Stimulated activated CD8-positive, alpha-beta memory T cell treated with anti-CD3 and anti-CD28 coated beads, Interleukin-2, amount 100 ng/mL, for 1 hour (primary cell): ENCODE measurements at places on chromosomes 12 and 14.

GRCh38 chr14:55412676-55413075 lies 1.0 kb upstream of the ATG14 start:
- DNase-seq: no peak

DNA sequence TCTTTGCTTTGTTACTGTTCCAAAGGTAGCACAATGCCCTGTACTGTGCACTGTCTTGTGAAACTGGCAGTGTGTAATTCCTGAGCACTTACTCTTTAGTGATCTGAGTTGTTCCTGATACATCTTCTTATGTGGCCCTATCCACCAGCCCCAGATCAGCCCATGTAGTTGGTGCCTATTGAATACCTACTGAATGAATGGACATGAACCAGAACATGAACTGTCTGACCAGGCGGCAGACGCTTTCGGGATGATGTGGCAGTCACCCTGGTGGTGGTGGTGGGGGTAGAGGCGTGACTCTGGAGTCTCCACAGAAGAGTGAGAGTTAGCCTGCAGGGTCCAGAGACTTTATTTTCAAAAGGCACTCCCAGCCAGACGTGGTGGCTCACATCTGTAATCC lies 46.6 kb upstream of the PAPOLA start:
- no peak for DNase-seq

DNA sequence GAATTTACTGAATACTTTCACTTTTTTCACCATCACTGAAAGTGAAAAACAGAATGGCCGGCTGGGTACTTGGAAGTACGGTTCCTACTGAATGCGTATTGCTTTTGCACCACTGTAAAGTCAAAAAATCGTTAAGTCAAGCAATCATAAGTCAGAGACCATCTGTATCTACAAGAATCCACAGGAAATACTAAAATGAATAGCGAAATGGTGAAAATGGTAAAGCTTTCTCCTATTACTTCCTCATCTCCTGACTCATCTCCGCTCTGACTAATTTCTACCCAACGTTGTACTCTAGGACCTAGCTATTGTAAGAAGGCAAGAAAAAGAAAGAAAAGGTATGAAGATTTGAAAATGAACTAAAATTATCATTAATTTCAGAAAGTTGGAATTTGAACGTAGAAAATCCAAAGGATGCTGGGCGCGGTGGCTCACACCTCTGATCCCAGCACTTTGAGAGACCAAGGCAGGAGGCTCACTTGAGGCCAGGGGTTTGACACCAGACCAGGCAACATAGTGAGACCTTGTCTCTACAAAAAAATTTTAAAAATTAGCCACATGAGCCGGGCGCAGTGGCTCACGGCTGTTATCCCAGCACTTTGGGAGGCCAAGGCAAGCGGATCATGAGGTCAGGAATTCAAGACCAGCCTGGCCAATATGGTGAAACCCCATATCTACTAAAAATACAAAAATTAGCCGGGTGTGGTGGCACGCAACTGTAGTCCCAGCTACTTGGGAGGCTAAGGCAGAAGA lies 5.3 kb upstream of the CDCA4 start:
- no peak for DNase-seq

GRCh38 chr12:1185460-1186182 lies 194.6 kb downstream of the ERC1 start:
- no peak for DNase-seq

GRCh38 chr14:37114002-37114401 lies 58.4 kb downstream of the SLC25A21 start:
- DNase-seq: no peak

DNA sequence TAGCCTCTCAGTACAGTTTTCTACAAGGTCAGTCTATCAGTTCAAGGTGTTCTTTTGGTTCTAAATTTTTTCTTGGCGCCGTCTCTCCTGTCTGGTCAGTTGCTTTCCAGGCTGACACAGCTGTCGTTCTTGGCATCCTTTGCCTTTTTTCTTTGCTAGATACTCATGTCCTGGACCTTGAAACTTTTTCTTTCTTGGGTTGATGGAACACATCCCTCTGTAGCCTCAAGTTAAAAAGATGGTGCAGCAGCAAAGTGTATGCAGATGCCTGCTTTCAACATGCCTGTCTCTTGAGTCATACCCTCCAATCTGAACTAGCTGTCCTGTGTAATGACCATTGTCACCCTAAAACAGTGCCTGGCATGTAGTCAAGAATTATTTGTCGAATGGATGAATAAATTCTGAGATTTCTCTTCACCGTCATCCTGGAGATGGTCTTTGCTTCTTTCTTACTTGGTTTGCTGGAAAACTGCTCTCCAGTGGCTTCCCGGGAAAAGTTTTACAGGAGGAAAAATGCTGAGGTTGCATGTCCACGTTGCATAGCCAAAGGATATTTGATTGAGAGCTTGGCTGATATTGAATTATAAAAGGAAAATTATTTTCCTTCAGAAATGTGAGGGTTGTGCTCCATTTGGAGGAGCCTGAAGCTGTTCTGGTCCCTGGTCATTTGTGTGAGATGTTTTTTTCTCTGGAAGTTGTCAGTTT lies 4.6 kb downstream of the NYNRIN start:
- no peak for DNase-seq

- no peak for DNase-seq
Measured at GRCh38 chr14:54483073-54483745, 5.6 kb downstream of the GMFB start.

GRCh38 chr14:84584511-84584910 lies 945.4 kb upstream of the FLRT2 start:
- DNase-seq: no peak

- DNase-seq: no peak
Measured at GRCh38 chr12:22287776-22288621, 46.5 kb downstream of the ST8SIA1 start.

- DNase-seq: no peak
Measured at GRCh38 chr14:64324461-64324860, 30.3 kb upstream of the ESR2 start.

DNA sequence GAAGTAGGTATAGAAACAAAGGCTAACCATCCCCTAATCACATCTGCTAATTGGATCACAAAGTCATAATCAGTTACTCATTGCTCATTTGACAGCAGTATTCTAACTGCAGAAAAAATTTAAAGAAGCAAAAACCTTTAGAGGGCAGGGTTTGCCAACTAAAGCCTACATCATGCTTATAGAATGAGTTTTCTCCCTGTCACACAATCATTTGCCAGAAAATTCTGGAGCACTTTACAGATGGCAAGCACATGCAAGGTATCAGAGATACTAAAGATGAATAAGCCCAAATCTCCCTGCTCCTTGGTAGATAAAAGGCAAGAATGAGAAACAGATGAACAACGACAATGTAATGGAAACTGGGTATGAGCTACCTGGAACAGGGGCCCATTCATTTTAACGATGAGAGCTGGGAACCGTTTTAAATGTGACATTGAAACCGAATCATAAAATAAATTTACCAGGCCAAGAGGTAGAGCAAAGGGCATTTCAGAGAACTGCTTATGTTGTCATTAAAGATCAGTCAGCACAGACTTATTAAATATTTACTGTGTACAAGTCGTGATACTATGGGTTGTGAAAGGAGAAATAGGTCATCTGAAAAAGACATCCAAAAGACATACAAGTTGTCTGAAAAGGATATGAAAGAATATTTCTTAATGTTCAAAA lies 211.4 kb upstream of the ABCD2 start:
- no peak for DNase-seq

GRCh38 chr12:90449611-90450010 lies 505.4 kb downstream of the CCER1 start:
- DNase-seq: no peak

GRCh38 chr14:21184254-21184653 lies 28.4 kb upstream of the OR5AU1 start:
- no peak for DNase-seq

GRCh38 chr14:71415404-71415690 lies 508.1 kb downstream of the PCNX1 start:
- no peak for DNase-seq

GRCh38 chr14:97077253-97077653 lies 280.1 kb downstream of the VRK1 start:
- no peak for DNase-seq

GRCh38 chr12:107221913-107222312 lies 128.6 kb upstream of the CRY1 start:
- no peak for DNase-seq

DNA sequence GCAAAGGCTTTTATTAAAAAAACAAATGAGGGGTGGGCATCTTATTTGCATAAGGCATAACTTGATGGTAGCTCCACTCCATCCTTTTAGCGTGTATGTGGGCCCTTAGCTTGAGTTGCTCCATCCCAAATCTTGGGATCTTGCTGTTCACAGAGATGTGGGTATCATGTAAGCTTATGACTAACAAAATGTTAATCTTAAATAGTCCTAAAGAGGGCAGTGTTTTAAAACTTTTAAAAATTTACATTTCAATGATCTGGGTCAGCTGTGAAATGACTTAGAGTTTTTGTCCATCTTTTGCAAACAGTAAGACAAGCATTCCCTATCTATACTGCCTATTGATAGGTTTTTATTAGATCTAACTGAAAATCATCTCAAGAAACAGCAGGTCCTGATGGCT lies 86.0 kb downstream of the SLCO1A2 start:
- DNase-seq: no peak

DNA sequence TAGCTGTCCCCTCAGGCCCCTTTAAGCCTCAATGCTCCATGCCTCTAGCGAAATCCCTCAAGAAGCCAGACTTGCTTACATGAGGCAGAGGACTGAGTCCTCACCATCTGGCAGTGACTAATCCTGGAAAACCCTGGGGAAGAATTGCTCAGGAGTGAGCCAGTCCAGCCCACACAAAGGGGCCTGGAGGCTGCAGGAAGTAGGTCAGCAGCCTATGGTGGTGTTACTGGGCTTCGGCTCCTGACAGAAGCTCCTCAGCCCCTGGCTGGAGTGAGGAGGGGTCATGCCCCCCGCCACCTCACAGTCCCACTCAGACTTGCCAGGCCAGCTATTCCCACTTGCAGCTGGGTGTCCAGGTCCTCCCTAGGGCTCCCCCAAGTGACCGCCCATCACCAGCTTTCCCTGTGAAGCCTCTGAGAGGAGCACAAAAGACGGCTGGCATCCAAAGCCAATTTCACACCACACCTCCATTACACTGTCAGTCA lies 250.5 kb downstream of the DPF3 start:
- DNase-seq: no peak

- DNase-seq: no peak
Measured at GRCh38 chr12:95836185-95836609, 22.6 kb upstream of the SNRPF start.

- no peak for DNase-seq
Measured at GRCh38 chr12:59181196-59181777, 261.0 kb upstream of the LRIG3 start.

DNA sequence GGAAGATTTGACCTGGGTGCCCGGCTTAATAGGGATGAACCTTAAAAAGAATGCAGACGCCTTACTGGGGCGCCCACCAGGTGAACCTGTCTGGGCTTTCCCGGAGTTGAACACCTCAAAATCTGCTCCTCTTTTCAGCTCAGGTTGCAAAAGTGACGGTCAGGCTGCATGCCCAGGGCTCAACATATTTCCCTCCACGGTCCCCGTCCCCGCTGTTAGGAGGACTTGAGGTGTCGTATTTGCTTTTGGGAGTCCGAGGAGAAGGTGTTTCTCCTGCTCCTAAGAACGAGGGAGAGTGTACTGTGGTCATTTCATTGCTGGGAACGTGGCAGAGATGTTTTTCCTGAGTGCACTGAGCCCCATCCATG lies 1.2 kb downstream of the DLK1 start:
- no peak for DNase-seq

- no peak for DNase-seq
Measured at GRCh38 chr14:49870908-49871307, 18.3 kb upstream of the NEMF start.

GRCh38 chr14:43147485-43147884 lies 1359.6 kb downstream of the FSCB start:
- DNase-seq: no peak

DNA sequence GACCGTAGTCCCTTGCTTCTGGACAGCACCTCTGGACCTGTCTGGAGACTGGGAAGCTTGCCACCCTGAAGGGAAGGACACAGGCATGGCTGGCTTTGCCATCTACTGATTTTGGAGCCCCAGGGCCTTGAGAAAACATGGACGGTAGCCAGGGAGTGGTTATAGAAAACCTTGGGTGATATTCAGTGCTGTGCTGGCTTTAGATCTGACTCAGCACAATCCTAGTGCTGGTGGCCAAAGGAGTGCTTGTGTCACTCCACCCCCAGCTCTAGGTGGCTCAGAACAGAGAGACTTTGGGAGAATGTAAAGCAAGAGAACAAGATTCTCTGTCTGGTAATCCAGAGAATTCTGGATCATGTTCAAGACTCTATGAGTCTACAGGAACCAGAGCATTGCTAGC lies 214.5 kb upstream of the IGF1 start:
- no peak for DNase-seq

DNA sequence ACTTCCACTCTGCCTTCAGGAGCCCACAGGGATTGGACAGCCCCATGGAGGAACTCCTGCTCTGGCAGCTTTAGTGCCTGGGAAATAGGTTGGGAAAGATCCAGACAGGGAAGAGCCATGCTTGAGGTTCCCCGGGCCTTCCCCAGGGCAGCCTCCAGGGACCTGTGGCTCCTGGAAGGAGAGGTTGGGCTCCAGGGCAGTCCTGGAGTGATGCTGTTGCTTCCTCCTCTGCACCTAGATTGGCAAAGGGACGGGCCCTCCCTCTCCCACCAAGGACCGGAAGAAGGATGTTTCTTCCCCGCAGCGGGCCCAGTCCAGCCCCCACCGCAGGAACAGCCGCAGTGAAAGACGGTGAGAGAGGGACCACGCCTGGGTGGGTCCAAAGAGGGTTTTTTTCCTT lies 16.5 kb downstream of the VASH1 start:
- no peak for DNase-seq

- DNase-seq: no peak
Measured at GRCh38 chr12:116598311-116599284, 39.4 kb downstream of the MAP1LC3B2 start.
